ENCODE measurements at places on chromosomes 5 and 9. TPM values are rescaled to one million over a fixed set of nuclear protein-coding genes. Genes with fewer than 3 reads are reported as not detected.

DNA sequence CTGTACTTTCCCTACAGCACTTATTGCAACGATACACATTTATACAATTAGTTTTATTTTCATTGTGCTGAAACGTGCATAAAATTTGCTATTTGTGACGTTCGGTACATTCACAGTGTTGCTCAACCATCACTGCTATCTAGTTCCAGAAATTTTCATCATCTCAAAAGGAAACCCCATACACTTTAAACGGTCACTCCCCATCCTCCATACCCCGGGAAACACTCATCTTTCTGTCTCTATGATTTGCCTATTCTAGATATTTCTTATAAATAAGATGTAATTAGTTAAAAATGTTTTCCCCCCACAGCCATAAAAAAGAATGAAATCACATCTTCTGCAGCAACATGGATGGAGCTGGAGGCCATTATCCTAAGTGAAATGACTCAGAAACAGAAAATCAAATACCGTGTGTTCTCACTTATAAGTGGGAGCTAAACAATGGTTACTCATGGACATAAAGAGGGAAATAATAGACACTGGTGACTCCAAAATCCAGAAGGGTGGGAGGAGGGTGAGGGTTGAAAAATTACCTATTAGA, 40.2 kb upstream of the TEX48 start:
- no peak for DNase-seq

DNA sequence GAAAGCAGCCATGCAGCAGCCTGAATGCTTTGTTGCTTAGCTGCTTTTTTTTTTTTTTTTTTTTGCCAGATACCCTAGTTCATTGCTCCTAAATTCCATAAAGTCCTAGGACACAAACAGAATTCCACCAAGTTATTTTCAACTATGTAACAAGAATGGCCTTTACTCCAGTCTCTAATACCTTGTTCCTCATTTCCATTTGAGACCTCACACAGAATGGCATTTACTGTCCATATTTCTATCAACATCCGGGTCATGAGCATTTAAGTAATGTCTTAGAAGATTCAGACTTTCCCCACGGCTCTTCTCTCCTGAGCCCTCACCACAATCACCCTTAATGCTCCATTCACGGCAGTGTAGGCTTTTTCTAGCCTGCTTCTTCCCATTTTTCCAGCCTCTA, 31.7 kb upstream of the FBXW11 start:
- no peak for DNase-seq

DNA sequence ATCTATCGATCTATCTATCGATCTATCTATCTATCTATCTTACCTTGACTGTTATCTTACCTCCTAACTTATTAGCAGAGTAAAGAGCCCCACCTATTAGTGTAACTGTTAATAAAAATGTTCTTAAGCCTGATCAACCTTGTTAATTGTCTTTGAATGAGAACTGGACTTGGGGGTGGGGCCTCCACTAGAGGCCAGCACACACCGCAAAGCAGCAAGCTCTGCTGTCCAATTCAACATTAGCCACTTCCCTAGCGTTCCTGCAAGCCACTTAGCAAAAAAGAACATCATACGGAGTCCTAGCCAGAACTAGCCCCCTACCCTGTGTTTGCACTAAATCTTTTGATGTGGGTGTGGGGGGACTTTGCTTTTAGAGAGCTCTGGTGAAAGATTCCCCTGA, 515.8 kb downstream of the KDM4C start:
- DNase-seq, result peak; percentile 3

DNA sequence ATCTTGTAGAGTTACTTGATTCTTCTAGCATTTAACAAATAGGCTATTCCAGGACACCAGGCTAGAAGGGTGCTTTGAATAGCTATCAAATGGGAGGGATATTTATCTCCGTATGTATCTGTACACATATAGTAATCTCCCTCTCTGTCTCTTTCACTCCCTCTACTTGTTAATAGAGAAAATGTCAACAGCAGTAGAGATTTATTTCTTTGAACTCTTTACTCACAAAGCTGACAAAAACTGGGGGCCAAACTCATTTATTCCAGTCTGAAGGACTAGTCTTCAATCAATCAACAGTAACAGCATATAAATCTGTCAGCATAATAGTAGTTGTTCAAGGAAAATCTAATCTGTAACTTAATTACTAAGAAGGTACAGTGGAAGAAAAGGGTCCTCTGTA, 78.2 kb upstream of the FER start:
- no peak for DNase-seq

OSTF1 gene
- total RNA-seq, result 115 TPM

Measured in dermis blood vessel endothelial cell (primary cell).